Right renal pelvis (tissue), 4 donors: ENCODE measurements at places on chromosomes 1 and 21.

- DNase-seq = no peak
Measured at GRCh38 chr21:36186506-36187399, 30.1 kb downstream of the DOP1B start.

DNA sequence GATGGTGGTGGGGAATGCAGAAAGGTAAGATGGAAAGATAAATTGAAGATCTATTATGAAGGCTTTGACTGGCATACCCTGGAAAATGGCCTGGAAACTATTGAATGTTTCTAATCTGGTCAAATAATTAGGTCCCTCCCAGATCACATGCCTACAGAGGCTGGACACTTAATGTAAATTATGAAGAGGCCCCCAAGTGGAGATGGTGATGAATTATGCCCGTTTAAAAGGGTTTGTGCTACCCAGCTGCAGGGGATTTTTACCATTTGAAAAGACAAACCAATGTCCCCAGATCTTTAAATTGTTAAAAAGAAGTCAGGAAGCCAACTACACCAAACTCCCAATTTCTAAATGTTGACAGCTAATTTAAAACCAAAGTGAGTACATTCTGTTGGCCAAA, 35.7 kb upstream of the FMN2 start:
- no peak for DNase-seq

- DNase-seq = no peak
Measured at GRCh38 chr1:228469413-228470162, 17.6 kb upstream of the RNF187 start.

DNA sequence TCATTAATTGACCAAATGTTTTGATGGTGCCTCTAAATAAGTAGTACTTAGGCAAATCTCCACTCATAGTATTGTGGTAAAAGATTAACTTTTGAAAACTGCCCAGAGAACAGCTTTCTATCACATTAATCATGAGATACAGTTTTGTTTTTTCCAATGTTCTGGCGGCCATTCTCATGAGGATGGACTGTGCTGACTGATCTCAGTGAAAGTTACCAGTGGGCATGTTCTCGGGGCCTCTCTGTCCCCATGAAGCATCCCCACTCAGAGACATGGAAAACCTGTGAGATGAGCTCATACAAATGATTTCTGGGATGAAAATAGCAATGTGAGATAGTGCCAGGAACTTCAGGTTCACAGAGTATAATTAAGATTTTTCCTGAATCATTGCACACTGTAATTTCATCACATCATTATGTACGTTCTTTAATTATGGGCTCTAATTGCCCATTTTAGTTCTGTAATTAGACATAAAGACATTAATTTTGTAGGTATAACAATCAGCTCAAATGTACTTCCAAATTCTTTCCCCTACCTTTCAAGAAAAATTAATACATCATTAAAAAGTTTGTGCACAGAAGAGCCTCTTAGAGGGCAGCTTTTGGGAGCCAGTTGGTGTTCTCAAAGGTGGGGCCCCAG, 40.5 kb downstream of the DDR2 start:
- DNase-seq = no peak

DNA sequence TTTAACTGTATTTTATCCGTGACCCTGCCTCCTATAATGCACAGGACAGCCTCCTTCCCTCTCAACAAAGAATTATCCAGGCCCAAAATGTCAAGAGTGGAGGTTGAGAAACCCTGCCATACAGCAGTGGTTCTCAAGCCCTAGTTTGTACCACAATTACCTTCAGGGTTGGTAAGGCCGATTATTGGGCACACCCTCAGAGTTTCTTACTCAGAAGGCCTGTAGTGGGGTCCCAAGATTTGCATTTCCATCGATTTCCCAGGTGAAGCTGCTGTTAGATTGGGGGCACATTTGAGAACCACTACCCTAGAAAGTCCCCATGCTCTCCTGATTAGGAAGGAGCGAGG, 400 bp upstream of the PGBD2 start:
- no peak for DNase-seq

GRCh38 chr1:223670458-223671159, 5.1 kb upstream of the CAPN8 start:
- DNase-seq = no peak

- no peak for DNase-seq
Measured at GRCh38 chr1:64112281-64112680, 91.1 kb upstream of the UBE2U start.

DNA sequence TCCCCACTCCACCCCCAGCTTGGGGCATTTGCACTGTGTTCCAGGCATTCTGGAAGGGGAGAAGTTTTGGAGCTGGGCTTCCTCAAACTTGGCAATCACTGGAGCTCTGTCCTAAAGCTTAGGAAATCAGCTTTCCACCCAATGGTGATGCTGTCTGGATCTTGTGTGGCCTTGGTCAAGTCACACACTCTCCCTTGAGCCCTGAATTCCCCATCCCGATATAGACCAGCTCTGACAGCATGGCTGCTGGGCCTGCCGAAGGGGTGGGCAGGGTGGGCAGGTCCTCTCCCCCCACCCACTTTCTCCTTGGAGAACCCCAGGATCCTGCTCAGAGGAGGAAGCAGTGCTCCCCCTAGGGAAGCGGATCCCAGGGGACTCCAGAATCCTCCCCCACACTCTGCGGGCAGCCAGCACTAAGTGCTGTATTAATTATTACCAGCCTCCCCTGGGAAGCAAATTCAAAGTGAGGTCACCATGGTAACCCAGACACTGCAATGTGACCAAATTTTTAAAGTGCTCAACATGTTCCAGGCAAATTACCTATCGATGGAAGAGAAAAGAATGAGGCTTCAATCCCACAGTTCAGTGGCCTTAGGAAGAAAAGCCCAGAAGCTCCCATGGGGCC, 21.3 kb upstream of the LDLRAP1 start:
- DNase-seq = no peak
